SHP77 treated with DMSO at 0.1 percent for 48 hours (cell line): ENCODE measurements at places on chromosomes 13 and 19.

GRCh38 chr19:46372901-46373490, 26.1 kb downstream of the PPP5C start:
- no peak for DNase-seq

DNA sequence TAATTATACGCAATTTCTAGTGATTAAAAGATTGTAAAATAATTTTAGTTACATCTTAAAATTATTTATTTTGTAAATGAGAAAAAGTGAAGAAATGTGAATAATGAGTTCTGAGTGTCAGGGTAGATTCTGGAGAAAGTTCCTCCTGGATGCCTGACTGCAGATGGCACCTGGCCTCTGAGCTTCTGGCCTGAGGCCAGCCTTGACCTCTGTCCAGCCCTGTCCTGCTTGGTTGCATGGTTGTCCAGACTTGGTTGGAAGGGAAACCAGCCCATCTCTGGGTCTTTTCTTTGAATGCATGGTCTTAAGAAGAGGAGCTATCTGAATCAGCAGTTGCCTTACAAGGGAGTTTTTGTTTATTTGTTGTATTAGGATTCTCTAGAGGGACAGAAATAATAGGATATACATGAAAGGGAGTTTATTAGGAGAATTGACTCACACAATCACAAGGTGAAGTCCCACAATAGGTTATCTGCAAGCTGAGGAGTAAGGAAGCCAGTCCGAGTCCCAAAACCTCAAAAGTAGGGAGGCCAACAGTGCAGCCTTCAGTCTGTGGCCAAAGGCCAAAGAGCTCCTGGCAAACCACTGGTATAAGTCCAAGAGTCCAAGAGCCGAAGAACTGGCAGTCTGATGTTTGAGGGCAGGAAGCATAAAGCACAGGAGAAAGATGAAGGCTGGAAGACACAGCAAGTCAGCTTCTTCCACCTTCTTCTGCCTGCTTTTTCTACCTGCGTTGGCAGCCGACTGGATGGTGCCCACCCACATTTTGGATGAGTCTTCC, 385.8 kb downstream of the ZNF536 start:
- no peak for DNase-seq

DNA sequence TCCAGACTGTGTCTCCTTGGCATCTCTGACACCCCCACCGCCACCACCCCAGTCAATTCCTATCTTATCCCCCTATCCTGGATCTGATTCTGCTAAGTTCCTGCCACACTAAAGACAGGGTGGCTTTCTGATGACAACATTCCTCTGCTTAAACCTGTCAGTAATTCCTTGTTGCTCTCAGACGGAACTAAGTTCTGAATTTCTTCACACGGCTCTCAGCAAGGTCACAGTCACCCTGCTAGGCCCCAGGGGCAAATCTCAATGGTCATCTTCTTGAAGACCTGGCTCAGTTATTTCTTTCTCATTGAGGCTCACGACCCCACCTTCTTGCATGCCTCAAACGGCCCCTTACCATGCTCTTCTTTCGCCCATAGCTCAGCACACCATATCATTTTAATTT, 7.6 kb downstream of the ALOX5AP start:
- DNase-seq = no peak

DNA sequence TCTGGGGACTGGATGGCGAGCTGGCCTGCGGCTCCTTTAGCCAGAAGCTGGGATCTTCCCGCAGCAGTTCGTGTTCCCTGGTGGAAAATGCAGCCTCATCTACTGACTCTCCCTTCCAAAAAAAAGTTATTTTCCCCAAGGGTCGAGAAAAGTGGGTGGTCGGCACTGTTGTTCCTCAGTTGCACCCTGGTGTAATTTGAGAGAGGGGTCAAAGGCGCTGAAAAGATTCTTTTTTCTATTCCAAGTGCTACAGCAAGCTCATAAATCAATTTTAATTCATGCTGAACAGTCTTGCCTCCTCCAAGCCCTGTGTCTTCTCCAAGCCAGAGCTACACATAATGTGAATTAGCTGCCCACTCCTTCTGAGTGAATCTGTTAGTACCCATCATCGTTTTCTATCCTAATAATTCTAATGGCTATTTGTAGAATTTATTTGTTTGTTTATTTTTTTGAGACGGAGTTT, 774 bp downstream of the SLC25A15 start:
- DNase-seq = no peak

DNA sequence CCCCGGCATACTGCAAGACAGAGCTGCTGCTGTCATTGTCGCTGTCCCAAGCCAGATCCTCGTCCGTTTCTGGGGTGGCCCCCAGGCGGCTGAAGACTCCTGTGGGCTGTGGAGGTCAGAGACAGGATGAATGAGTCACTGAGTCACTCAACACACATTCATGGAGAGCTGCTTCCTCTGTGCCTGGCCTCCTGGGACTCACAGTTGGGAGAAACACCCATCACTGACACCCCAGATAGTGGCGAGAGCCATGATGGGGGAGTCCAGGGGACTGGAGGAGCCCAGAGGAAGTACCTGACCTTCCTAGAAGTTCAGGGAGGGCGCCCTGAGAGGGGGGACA, 26.0 kb downstream of the C19orf47 start:
- no peak for DNase-seq

GRCh38 chr13:45615501-45616101, at the start of gene ERICH6B:
Gene ERICH6B, minus strand, starts transcription at chr13:45615739. Its CDS starts 18,734 bp downstream, at chr13:45597005.
- DNase-seq = no peak
